Renal cortical epithelial cell (primary cell): ENCODE measurements at places on chromosomes 3 and 15.

GRCh38 chr3:78255403-78255802 is 1215.5 kb downstream of the ROBO2 start:
- DNase-seq, result no peak

DNA sequence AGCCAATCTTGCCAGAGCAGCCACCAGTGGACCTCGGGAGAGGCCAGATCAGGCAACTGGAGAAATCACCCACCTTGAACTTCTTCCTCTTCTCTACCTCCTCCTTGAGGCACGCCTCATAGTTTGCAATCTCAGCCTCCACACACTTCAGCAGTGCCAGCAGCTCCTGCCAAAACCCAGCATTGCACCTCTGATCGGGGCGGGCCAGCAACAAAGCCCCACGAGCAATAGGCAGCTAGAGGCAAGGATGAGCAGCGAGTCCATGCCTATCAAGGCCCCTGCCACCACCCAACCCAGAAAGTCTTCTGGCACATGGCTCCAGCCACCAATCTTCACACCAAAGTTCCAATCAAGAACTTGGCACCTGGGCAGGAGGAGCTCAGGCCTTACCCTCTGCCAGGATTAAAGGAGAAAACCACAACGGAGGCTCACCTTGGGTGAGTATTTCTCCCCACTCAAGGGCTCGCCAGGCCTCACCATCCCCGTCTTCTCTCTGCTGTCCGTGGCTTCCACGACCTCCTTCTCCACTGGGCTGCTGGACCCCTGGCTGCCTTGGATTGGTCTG is 42.1 kb downstream of the SEMA3G start:
- DNase-seq, result no peak

- peak; percentile 48 for DNase-seq
Measured at GRCh38 chr3:127829537-127829936, 7.2 kb upstream of the MGLL start.

GRCh38 chr15:63462088-63462487 is 42.3 kb upstream of the USP3 start:
- peak; percentile 84 for DNase-seq

GRCh38 chr15:96307856-96308394 is 22.6 kb upstream of the NR2F2 start:
- no peak for DNase-seq

GRCh38 chr3:126870608-126871210 is 112.2 kb upstream of the PLXNA1 start:
- DNase-seq, result no peak

- DNase-seq, result peak; percentile 77
Measured at GRCh38 chr3:49092938-49093852, 676 bp downstream of the QRICH1 start.

- peak; percentile 97 for DNase-seq
Measured at GRCh38 chr3:18098960-18099587, 326.1 kb downstream of the SATB1 start.

DNA sequence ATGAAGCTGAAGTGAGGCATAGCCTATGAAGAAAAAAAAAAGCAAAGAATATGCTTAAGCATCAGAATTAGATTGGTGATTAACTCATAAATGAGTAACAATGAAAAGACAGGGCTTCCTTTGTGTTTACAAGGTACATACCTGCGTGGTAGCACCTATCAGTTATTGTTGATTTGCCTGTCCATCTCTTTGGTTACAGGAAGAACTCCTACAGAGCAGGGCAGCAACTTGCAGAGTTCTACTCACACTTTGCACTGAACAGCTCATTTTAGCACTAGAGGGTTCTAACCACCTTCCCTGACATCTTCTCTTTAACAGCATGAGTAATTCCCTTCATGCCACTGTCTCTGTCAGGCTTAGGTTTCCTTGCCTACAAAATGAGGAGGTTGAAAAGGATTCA is 166.0 kb downstream of the DPH6 start:
- peak; percentile 50 for DNase-seq

GRCh38 chr3:25155652-25156471 is 272.2 kb upstream of the RARB start:
- peak; percentile 8 for DNase-seq

DNA sequence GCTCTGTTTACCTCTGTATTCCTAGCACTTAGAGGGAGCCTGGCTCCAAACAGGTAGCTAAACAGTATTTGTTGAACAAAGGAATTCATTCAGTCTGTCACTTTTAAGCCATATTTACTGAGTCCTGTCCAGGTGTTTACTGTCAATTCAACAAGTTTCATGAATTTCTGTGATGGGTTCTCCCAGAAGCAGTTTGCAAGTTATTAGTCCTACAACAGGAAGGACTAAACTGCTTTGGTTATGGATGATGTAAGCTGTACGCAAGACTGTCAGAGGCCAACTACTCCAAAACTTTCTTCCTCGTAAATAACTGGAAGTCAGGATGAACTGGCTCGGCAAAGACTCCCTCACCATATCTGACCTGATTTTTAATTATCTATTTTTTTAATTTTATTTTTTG is 25.1 kb downstream of the STIMATE start:
- DNase-seq, result no peak

DNA sequence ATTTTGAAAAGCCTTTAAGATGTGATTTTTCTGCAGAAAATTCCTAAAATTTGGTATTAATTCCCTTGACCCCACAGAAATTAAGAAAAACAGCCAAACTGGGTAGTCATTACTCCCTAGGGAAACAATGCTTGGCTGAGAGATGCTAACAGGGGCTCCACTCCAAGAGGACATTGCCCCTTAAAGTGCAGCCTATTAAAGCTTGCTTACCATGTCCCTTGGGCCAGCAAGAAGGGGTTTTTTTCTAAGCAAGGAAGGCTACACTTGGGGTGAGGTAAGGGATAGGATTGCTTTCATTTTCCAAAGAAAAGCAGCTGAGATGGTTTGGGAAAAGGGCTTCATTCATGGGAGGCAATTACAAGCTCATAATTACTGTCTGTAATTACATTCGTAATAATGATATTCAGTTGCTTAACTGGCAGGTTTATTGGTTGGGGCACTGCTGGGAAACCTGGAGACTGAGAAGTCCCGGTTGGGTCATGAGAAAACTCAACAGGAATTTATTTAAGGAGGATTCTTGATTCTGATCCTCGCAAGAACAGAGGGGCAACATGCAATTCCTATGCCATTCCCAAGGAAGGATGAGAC is 247.5 kb downstream of the NR1D2 start:
- DNase-seq, result no peak
